ENCODE measurements at places on chromosomes 12 and 14. TPM values are rescaled to one million over a fixed set of nuclear protein-coding genes. Genes with fewer than 3 reads are reported as not detected.

The KRT78 gene
- 0.46 TPM for total RNA-seq

The SLC6A15 gene
- 0.71 TPM for total RNA-seq

- H3K36me3 ChIP-seq, result no peaks in the 10 kb centered on the region
- H3K27ac ChIP-seq, result no peak overlapping the region
- no peak for DNase-seq
- no peaks in the 10 kb centered on the region for H3K4me1 ChIP-seq
- H3K27me3 ChIP-seq, result no peaks in the 10 kb centered on the region
These were observed 37.0 kb downstream of the RPH3A start for GRCh38 chr12:112828541-112828940.

DNA sequence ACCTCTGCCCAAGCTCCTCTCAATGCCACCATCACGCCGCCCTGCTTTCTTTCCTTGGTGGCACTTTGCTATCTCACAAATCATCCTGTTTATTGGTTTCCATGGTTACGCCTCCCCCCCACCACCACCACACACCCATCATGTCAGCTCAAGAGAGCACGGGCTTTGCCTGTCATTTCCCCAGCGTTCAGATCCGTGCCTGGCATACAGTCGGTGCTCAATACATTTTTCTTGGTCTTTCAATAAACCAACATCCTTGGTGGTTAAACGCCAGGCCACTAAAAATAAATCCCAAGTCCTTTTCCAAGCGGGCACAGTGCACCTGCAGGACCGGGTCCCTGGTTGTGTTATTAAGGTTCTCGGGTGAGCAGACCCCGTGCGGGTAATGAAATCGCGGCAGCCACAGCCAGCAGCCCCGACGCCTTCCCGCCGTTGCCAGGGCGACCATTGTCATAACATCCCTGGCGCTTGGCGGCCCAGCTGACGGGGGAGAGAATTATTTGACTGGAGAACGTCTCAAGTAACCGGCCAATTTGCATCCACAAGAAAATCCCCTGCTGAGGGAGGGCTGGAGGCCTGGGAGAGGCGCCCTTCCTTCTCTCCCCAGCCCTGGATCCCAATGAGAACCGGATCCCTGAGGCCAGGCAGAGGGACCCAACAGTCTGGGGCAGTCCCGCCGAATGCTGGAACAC is 92.9 kb downstream of the KSR2 start:
- no peaks in the 10 kb centered on the region for H3K4me1 ChIP-seq
- H3K4me3 ChIP-seq, result no peak overlapping the region
- no peaks in the 10 kb centered on the region for H3K27me3 ChIP-seq
- no peak overlapping the region for H3K27ac ChIP-seq
- no peak for DNase-seq

- H3K4me3 ChIP-seq, result no peak overlapping the region
- H3K4me1 ChIP-seq, result peaks cover 3% of the 10 kb centered on the region
- no peaks in the 10 kb centered on the region for H3K27me3 ChIP-seq
- no peak for DNase-seq
These were observed 2.9 kb downstream of the ZFHX2 start for GRCh38 chr14:23548351-23549318.

The BATF gene
- total RNA-seq, result 0.56 TPM

The METTL17 gene
- total RNA-seq, result 43.3 TPM

- no peaks in the 10 kb centered on the region for H3K27me3 ChIP-seq
- no peaks in the 10 kb centered on the region for H3K36me3 ChIP-seq
- H3K27ac ChIP-seq, result no peak overlapping the region
- H3K4me3 ChIP-seq, result no peak overlapping the region
- DNase-seq, result no peak
These were observed 6.0 kb downstream of the CCDC85C start for GRCh38 chr14:99597911-99598600.

- H3K4me1 ChIP-seq, result peaks cover 6% of the 10 kb centered on the region
- no peak overlapping the region for H3K27ac ChIP-seq
- no peaks in the 10 kb centered on the region for H3K36me3 ChIP-seq
These were observed 87.8 kb upstream of the DYNC1H1 start for GRCh38 chr14:101876555-101876938.

GRCh38 chr12:52708010-52708409 is 4.7 kb upstream of the KRT77 start:
- no peak overlapping the region for H3K27ac ChIP-seq
- H3K27me3 ChIP-seq, result no peaks in the 10 kb centered on the region
- no peaks in the 10 kb centered on the region for H3K36me3 ChIP-seq
- no peak overlapping the region for H3K4me3 ChIP-seq
- no peak for DNase-seq

- no peaks in the 10 kb centered on the region for H3K27me3 ChIP-seq
- no peak overlapping the region for H3K27ac ChIP-seq
- no peaks in the 10 kb centered on the region for H3K36me3 ChIP-seq
- DNase-seq, result no peak
- H3K4me3 ChIP-seq, result no peak overlapping the region
These were observed 16.6 kb downstream of the ALKBH1 start for GRCh38 chr14:77691259-77691658.

GRCh38 chr12:64946132-64946829 is 121.8 kb downstream of the TBC1D30 start:
- H3K27me3 ChIP-seq, result no peaks in the 10 kb centered on the region
- no peak overlapping the region for H3K27ac ChIP-seq
- no peak for DNase-seq
- no peaks in the 10 kb centered on the region for H3K36me3 ChIP-seq

- no peaks in the 10 kb centered on the region for H3K27me3 ChIP-seq
- DNase-seq, result no peak
- no peak overlapping the region for H3K4me3 ChIP-seq
- H3K27ac ChIP-seq, result no peak overlapping the region
- no peaks in the 10 kb centered on the region for H3K36me3 ChIP-seq
- H3K4me1 ChIP-seq, result peaks cover 11% of the 10 kb centered on the region
These were observed 6.6 kb upstream of the ADGRD1 start for GRCh38 chr12:130947028-130947613.

GRCh38 chr14:36971263-36971855 is 201.0 kb downstream of the SLC25A21 start:
- DNase-seq, result no peak
- no peaks in the 10 kb centered on the region for H3K27me3 ChIP-seq
- no peak overlapping the region for H3K4me3 ChIP-seq
- H3K4me1 ChIP-seq, result no peaks in the 10 kb centered on the region

- H3K27ac ChIP-seq, result no peak overlapping the region
- no peaks in the 10 kb centered on the region for H3K27me3 ChIP-seq
- no peaks in the 10 kb centered on the region for H3K36me3 ChIP-seq
These were observed 12.9 kb upstream of the MCRS1 start for GRCh38 chr12:49580572-49581535.

The SMCO2 gene
- not detected for total RNA-seq

The WNT5B gene
- total RNA-seq, result 20.3 TPM

DNA sequence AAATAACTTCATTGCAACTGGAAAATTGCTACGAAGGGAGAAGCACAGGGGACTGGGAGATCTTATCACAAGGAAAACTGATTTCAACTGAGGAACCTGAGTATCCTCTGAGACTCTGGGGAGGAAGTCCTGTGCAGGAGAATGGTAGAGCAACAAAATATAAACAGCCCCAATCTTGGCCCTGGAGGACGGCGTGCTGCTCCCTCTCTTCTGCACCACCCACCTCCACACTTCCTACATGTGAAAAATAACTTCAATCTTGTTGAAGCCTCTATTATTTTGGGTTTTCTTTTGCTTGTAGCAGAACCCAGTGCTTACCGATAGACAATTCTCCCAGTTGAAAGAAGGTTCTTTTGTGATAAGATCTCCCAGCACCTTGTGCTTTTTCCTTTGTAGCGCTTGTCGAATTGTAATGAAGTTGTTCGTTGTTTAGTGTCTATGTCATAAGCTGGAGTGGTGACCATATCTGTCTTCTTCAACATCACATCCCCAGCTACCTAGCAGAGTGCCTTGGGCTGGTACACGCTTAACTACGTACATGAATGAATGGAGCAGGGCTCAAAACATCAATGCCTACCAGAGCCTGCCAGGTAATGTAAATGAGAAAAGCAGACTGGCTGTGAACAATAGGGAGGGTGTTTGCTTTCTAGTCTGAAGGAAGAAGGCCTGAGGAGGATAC is 2.8 kb upstream of the CD4 start:
- no peak overlapping the region for H3K4me3 ChIP-seq
- no peak for DNase-seq
- no peak overlapping the region for H3K27ac ChIP-seq
- H3K4me1 ChIP-seq, result no peaks in the 10 kb centered on the region

The TDRD9 gene
- total RNA-seq, result 0.48 TPM

The C12orf56 gene
- not detected for total RNA-seq

GRCh38 chr14:53127151-53127550 is 26.0 kb downstream of the DDHD1 start:
- H3K4me1 ChIP-seq, result peaks cover 4% of the 10 kb centered on the region
- no peaks in the 10 kb centered on the region for H3K36me3 ChIP-seq
- no peak overlapping the region for H3K27ac ChIP-seq
- H3K27me3 ChIP-seq, result no peaks in the 10 kb centered on the region
- no peak overlapping the region for H3K4me3 ChIP-seq

GRCh38 chr12:103975368-103975767 is 9.7 kb downstream of the TDG start:
- no peak for DNase-seq
- H3K36me3 ChIP-seq, result no peaks in the 10 kb centered on the region
- no peak overlapping the region for H3K4me3 ChIP-seq
- H3K27ac ChIP-seq, result no peak overlapping the region

DNA sequence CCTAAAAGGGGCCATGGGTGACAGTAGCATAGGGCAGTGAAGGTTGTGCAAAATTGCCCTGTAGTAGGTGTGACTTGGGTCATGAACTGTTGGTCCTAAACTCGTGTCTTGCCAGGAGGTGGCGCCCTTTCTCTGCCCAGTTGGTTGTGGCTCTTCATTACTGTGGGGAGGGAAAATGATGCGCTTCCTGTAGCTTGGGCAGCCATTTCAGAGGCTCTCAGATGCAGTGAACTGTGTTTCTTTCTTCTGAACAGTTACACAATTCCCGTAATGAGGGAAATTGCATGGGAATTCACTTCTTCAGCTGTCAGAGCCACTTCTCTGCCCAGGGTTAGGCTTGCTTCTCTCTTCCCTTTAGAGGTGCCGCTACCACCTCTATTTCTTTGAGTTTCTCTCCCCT is 148.1 kb upstream of the NRXN3 start:
- H3K4me3 ChIP-seq, result no peak overlapping the region
- H3K27me3 ChIP-seq, result no peaks in the 10 kb centered on the region
- H3K36me3 ChIP-seq, result no peaks in the 10 kb centered on the region
- no peak overlapping the region for H3K27ac ChIP-seq

The DTX1 gene
- total RNA-seq, result 0.86 TPM

DNA sequence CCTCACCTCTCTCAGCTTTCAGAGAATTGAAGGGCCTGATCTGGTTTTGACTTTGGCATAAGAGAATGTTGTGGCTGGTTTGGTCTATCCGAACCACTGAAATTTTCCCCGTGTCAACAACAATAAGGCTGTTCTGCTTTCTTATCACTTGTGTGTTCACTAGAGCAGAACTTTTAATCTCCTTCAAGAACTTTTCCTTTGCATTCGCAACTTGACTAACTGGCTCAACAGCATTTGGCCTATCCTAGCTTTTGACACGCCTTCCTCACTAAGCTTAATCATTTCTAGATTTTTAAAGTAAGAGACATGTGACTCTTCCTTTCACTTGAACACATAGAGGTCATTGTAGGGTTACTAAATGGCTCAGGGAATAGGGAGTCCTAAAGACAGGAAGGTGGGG is 25.9 kb upstream of the EDDM3A start:
- no peak overlapping the region for H3K27ac ChIP-seq
- H3K36me3 ChIP-seq, result no peaks in the 10 kb centered on the region
- no peak overlapping the region for H3K4me3 ChIP-seq
- no peak for DNase-seq
- H3K4me1 ChIP-seq, result peaks cover 3% of the 10 kb centered on the region
- no peaks in the 10 kb centered on the region for H3K27me3 ChIP-seq
